ENCODE measurements at places on chromosomes 2 and 18.

DNA sequence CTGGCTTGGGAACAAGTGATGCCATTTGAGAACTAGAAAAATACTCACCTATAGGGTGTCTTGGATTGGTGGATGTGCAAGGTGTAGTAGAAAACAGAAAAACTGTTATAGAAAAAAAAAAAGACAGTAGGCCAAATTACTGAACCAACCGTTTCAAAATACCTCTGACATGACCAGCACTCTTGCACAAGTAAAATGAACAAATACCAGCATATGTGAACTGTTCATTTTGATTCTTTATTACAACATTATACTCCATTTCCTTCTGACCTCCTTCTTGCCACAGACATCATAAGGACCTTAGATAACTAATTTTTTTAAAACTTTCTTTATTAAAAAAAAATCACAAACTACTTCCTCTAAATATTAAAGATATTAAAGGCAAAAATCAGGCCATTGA is 125.5 kb downstream of the ATAD2B start:
- DNase-seq = no peak

DNA sequence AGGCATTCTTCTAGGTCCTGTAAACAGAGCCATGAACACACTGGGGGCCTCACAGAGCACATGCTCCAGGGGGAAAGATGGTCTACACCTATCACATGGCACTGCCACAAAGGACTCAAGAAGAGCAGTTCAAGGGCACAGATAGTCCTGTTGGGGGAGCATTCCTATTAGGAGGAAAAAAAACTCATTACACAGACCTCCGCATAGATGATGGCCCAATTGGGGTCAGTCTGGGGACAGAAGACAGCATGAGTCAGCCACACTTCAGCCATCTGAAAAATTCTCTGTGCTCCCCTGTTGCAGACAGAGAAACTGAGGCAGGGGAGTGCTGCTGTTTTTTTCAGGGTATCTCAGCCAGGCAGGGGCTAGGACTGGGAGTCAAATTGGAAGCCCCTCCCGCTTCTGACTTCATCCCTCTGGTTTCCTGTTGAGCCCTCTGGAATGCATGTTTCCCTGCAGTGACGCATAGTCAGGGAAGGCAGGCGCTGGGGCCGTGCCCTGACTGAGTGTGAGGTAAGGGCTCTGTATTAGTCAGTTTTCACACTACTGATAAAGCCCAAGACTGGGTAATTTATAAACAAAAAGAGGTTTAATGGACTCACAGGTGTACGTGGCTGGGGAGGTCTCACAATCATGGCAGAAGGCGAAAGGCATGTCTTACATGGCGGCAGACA is 67.9 kb downstream of the RHOB start:
- DNase-seq = no peak

DNA sequence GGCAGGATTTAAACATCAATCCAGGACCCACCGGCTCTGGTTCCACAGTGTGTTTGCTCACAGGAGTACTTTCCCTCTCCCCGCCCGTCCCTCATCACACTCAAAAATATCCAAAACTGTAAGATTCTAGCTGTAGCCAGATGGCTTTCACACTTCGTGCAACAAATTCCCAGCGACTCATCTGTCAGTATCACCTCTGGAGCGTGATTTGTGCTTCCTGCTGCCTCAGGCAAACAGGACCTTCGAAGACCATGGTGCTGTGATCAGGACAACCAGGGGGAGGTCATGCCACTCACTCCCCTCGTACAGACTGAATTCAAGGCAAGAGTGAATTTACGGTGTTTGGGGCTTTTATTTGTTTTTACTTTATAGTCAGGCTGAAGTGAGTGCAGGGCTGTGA is 154.5 kb upstream of the PID1 start:
- no peak for DNase-seq

GRCh38 chr2:228673876-228674554 is 492.5 kb upstream of the SPHKAP start:
- no peak for DNase-seq

- no peak for DNase-seq
Measured at GRCh38 chr2:230721712-230722111, 9.1 kb downstream of the CAB39 start.

- no peak for DNase-seq
Measured at GRCh38 chr2:1887915-1888314, 143.6 kb upstream of the PXDN start.

- DNase-seq = no peak
Measured at GRCh38 chr18:72444798-72445155, 99.4 kb downstream of the CBLN2 start.

- DNase-seq = no peak
Measured at GRCh38 chr2:235639885-235640284, 146.0 kb downstream of the AGAP1 start.

DNA sequence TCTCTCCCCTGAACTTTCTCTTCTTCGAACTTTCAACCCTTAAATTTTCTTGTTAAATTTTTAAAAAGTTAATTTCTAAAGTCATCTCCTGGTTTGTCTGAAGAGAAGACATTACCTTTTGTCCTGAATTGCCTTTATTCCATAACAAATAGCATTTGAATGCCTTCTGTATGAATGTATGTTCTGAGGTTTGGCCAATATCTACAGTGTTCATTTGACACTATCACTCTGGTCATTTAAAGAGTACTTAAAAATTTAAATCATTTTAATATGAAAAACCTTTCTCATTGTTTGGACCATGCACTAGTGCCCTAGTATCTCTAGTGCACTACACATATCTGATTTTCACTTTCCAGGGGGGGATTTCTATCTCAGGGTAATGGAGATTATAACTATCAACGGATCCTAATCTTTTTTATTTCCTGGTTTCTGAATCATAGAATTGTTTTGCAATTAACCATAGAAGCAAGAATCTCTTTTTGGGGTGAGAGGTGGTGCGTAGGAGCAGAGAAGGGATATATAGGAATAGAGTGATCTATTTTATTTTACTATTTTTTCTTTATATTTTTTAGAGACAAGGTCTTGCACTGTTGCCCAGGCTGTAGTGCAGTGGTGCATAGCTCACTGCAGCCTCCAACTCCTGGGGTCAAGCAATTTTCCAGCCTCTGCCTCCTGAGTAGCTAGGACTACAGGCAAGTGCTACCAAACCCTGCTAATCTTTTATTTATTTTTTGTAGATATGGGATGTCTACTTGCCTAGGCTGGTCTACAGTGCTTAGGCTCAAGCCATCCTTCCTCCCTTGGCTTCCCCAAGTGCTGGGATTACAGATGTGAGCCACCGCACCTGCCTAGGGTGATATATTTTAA is 25.5 kb downstream of the TANC1 start:
- no peak for DNase-seq

DNA sequence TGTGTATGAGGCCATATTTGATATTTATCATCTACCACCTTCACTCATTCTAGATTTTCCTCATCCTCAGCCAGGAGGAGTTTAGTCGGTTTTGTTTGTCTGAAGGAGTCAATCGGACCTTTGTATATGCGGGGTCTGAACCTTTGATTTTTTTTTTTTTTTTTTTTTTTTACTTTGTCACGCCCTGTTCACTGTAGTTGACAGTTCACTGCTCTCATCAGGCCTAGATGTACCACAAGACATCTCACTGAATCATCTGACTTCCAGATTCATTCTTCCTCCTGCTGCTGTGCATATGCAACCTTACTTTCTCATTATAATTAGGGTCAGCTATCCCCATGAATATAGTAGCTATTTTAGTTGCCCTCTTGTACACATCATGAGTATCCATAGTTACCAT is 133.2 kb downstream of the ARHGAP15 start:
- DNase-seq = no peak

GRCh38 chr18:40897884-40898283 is 1057.2 kb upstream of the PIK3C3 start:
- no peak for DNase-seq

DNA sequence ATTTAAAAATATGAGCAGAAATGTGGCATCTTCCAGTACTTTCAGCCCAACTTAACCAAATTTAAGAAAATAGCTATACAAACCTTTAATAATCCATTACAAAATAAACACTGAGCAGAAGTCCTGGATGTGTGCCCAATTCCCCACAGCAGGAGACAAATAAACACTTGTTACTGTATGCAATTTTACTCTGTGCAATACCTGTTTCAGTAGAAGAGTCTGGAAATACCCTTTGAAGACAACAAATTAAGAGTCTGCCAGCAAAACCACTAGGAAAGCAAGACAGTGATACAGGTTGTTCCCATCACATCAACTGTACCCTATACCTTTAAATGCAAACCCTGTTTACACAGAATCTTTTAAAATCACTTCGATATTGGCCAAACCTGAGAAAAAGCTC is 41.4 kb upstream of the RNU4ATAC start:
- DNase-seq = peak; percentile 39

Measured in NCI-H1930 (cell line).